ENCODE measurements at places on chromosomes 11 and 22.

DNA sequence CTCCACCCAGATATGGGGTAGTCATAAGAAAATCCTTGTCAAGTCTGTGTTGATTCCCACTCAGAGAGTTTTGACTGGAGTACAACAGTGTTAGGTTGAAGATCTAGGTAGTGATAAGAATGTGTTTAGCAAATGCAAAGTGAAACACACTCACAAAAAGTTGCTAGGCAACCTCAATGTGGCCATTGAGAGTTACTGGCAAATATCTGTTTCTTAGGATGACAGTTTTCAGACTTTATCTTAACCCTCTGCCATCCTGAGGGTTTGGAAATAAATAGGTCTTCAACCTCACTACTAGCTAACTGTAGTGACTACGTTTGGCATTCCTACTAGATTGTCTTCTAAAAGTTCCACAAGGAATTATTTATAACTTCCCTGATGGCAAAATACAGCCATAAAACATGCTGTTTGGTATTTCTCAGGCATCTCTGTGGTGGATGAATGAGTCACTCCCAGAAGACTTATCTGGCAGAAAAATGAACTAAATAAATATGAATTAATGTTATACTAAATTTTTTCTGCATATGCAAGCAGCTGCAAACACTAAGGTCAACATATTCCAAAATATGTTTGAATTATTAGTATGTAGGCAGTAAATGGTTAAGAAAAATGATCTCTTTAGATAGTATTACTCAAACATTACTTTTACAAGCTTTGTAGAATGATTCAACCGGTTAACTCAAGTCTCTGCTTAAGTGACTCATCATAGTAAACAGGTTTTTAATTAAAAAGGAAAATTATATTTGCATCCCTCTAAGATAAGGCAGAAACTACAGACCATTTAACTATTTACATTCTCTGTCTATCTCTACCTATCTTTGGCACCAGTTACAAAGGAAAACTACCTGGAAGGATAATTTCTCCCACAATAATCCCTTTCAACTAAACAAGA is 17.1 kb upstream of the SYTL2 start:
- DNase-seq, result peak; percentile 74

DNA sequence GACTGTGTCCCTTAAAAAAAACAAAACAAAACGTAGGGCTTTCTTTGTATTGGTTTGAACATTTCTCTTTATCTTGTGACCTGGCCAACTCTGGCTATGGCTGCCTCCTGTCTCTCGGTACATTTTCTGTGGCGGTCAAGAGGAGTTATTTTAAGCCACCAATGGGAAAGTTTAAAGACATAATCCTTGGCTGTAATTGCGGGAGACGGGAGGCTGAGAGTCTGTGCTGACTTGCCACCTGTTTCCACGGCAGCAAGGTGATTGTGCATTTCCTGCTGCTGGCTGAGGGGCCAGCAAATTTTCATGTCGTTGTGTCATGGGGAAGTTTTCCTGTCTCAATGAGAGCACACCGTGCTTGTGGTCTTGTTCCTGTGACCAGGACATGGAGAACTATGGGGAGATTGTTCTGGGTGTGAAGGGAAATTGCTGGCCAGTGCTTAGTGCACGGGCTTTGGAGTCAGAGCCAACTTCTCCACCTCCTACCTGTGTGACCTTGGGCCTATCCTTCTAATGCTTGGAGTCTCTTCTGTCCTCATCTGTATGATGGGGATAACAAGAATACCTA is 11.0 kb downstream of the PTPRJ start:
- DNase-seq, result no peak

GRCh38 chr22:33699176-33699575 is 221.1 kb downstream of the LARGE1 start:
- DNase-seq, result no peak

DNA sequence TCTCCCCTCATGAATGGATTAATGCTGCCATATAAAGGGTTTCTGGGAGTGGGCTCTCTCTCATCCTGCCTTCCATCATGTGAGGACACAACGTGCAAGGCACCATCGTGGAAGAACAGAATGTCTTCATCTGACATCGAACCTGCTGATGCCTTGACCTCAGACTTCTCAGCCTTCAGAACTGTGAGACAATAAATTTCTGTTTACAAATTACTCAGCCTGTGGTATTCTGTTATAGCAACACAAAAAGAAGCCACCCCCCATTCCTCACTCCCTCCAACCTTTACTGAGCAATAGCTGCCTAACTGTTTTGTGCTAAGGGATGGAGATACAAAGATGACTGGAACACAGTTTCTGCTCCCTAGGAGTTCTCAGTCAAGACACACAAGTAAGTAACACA is 106.1 kb upstream of the PLET1 start:
- DNase-seq, result no peak

- no peak for DNase-seq
Observed at GRCh38 chr11:90908074-90908473, 685.2 kb upstream of the CHORDC1 start.

DNA sequence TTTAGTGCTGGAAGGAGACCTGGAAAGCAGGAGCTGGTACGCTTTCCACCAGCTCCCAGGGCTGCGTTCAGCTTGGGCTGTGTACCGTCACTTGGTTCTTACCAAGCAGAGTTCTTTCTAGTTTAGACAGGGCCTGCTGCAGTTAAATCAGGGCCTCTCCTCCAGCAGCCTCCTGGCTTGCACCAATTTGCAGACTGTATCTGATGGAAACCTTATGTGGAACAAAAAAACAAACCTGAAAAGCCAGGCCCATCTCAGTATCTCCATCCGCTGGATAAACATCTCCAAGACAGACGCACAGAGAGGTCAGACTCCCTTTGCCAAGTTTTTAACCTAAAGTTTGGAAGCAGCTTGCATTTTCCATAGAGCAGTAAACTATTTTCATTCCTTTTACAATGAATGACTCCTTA is 288.6 kb upstream of the SORL1-AS1 start:
- DNase-seq, result no peak

DNA sequence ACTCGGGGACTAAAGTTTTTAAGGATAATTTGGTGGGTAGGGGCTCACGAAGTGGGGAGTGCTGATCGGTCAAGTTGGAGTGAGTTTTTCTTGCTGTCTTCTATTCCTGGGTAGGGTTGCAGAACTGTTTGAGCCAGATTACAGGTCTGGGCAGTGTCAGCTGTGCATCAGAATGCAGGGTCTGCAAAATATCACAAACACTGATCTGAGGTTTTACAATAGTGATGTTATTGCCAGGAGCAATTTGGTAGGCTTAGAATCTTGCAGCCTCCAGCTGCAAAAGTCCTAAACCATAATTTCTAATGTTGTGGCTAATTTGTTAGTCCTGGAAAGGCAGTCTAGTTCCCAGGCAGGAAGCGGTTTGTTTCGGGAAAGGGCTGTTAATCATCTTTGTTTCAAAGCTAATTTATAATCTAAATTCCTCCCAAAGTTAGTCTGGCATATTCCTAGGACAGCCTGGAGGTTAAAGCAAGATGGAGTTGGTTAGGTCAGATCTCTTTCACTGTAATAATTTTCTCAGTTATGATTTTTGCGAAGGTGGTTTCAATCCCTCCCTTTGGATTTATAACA is 39.7 kb upstream of the CALCA start:
- no peak for DNase-seq

DNA sequence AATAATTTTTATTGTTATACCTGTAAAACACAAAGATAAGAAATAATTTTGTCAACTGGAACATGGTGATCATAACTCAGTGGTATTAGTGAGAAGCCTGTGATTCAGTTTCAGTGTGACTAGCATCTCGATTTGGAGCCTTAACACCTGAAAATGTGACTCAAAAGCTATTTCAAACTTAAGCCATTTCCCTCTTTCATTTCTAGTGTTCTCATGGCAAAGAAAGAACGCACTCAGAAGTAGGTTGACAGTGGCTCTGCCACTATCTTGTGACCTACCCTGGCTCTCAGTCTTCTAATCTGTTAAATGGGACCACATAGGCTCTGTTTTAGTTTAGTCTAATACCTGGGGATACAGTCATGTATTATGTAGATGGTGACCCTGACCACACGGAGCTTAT is 62.7 kb downstream of the ISX start:
- no peak for DNase-seq

GRCh38 chr22:49325531-49326395 is 501.9 kb downstream of the BRD1 start:
- DNase-seq, result no peak

DNA sequence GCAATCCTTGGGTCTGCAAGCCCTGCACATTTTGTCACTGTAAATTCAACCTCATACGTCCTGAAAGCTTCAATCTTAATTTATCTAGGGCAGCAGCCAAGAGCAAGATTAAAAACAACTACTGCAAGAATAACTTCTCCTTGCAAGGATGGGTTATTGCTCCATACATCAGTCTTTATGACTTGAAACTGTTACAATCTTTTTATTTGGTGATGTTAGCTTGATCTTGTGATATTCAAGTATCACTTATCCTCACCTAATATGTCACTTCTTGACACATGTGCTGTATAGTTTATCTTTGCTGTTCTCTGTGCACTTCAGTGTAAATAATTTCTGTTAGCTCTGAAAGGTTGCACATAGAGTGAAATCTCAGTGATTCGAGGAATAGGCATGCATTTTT is 14.7 kb upstream of the APLP2 start:
- no peak for DNase-seq

DNA sequence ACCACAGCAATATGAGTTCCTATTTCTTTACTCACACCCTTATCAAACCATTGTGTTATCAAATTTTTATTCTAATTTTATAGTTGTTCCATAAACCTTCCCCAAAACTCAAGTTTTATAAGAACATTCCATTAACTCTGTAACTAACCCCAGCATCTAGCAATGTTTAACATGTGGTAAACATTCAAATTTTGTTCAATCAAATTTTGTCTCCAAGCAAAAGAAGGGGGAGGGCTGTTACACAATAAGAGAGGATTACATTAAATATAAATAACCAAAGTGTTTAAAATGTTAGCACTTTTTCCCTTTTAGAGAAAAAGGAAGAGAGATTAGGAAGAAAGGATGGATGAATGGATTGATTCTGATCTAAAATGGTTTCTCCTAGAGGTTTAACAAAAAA is 20.5 kb downstream of the RBFOX2 start:
- DNase-seq, result no peak

Data from CD4-positive, alpha-beta T cell treated with Interleukin-21 for 1 hour (primary cell).